ENCODE measurements at places on chromosomes 1 and 21.

DNA sequence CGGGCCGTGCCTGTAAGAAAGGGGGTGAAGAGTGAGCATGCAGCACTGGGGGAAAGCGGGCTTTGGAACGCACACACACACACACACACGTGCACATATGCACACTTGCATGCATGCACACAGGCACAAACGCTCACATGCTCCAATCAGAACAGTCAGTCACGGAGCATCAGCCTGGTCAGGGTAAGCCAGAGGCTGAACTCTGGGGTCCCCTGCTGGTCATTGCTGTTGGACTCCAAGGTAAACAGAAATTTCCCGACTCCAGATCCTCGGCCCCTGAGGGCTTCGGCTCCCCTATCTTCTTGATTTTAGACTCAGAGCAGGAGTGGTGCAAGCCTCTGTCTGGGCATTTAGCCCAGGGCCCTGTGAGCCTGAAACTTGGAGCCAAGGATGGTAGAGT lies 54.2 kb downstream of the SYT2 start:
- DNase-seq, result no peak

GRCh38 chr1:89347296-89347695 lies 16.6 kb upstream of the GBP6 start:
- DNase-seq, result no peak

GRCh38 chr1:62539028-62539447 lies 58.3 kb upstream of the ANGPTL3 start:
- no peak for DNase-seq

GRCh38 chr1:98032958-98033357 lies 112.1 kb upstream of the DPYD start:
- no peak for DNase-seq

DNA sequence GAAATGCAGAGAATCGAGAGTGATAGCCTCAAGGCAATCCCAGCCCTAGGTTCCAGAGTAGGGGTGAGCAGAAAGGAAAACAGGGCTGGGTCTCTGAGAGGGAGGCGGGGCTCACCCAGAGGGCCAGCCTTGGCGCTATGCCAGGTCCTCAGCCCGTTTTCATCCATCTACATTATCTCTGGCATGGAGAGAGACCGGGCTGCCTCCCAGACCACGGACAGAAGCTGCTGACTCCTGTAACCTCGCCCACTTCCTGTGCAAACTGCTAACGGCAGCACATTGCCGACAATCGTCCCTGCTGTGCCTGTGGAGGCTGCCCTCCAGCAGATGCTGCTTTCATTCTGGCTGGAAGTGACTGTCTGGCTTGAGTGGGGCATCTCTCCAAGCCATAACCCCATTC lies 569.1 kb downstream of the NPHP4 start:
- DNase-seq, result peak; percentile 43

DNA sequence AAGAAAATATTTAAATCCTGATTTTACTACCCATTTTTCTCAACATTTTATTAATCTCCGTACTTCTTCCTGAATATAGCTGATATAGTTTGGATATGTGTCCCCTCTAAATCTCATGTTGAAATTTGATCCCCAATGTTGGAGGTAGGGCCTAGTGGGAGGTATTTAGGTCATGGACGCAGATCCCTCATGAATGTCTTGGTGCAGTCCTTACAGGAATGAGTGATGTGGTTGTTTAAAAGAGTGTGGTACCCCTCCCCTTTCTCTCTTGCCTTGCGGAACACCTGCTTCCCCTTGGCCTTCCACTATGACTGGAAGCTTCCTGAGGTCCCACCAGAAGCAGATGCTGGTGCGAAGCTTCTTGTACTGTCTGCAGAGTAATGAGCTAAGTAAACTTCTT lies 17.5 kb downstream of the RNF115 start:
- no peak for DNase-seq

DNA sequence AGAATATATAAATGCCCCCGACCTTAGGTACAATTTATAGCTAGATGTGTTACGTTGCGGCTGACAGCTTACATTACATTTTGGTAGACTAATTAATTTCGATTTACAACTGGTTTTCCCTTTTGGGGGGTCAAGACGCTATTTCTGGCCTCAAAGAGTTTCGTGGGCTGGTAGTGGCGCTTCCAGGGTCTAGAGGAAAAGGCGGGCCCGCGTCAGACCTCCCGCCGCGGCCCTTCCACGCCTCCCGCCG lies 391 bp downstream of the IFT25 start:
- no peak for DNase-seq

DNA sequence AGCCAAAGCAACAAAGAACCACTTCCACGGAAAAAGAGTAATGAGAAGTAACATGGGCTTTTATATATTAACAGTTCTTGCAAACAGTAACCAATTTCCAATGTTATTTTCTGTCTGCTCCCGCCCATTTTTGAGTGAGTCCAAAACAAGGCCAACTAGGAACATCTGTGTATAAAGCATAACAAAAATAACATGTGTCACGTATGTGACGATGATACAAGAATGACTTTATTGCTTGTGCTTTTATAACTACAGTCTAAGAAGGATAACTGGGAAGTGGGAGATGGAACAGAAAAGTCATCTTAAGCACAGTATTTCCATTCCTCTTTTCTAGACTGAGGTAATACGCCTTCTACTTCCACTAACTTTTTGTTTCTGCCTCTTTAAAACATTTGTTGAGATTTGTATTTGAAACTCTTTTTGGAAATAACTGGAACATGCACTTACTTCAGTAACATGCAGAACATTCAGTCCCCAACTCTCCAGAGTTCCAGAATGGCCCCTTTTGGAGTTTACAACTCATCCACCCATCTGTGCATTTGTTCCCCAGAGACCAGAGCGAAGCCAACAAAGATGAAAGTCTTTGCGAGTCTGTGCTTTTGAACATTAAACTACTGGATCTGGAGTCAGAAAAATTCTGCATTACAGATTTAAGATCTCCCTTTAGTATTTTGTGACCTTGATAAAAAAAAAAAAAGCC lies 143.0 kb upstream of the ZRANB2 start:
- no peak for DNase-seq

DNA sequence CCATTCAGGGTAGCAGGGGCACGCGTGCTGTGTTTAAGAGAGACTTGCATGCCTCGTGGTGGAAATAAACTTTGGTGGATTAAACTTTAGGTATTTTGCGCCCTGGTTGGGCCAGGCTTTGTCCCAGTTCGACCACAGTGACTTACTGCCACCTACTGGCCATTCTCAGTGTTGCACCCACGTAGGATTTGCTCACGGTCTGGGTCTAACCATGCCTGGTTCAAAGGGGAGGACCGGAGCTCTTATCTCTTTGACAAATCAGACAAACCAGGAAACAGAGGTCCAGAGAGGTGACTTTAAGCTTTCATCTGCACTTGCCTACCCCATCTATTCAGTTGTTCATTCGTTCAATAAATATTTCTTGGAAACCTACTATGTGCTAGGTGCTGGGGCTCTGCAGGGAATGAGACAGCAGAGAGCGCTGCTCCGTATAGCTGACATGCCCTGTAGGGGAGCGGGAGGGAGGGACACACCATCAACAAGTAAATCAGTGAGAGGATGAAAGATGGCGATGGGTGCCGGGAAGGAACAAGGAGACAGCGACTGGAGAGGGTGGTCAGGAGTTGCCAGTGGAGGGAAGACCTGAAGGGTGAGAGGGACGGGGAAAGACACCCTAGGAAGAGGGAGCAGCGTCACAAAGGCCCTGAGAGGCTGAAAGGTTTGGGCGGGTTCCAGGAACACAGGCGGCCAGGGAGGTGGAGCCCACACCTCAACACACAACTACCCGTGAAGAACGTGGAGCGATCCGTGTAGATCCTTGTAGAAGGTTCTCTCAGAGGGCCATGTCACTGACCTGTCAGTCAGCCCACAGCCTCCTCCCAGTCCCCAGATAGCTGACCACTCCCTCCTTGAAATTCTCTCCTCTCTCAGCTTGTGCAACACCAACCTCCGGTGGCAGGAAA lies 27.2 kb upstream of the TINAGL1 start:
- peak; percentile 78 for DNase-seq

GRCh38 chr1:39684313-39684664 lies 6.9 kb downstream of the HPCAL4 start:
- DNase-seq, result no peak

GRCh38 chr1:45356186-45356585 lies 15.9 kb upstream of the MUTYH start:
- no peak for DNase-seq

- no peak for DNase-seq
Observed at GRCh38 chr1:110750562-110750961, 75.8 kb upstream of the KCNA3 start.

- DNase-seq, result no peak
Observed at GRCh38 chr1:87926131-87926830, 597.6 kb downstream of the LMO4 start.

DNA sequence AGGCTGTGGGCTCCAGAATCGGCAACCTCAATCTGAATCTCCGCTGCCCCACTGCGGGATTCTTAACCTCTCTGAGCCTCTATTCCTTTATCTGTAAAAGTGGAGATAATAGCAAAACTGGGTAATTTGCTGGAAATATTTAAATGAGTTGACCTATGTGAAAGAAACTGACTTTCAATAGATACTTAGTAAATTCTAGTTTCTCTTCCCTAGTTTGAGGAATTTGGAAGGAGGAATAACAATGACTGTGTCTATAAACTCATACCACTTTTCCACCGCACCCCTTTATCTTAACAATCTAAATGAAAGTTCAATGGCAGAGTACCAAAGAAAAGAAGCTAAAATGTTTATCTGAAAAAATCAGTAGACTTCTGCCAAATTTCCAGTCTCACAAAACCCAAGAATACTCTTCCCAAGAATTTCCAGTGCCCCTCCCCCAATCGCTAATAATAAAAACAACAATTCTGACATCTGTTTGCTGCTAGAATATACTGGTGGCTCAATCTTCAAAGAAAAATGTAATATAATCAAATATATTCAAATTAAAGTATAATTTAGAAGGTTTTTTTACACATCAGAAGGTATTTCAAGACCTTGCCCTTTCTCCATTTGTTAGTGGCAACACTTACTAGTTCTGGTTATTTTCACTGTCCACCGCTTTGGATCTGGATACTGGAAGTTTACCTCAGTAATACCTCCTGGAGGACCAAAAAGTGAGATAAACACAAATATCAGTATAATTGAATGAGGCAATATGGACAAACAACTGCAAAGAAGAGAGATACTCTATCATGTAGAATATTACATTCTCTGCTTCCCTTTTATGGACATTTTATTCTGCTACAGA lies 171.2 kb downstream of the LTN1 start:
- no peak for DNase-seq

DNA sequence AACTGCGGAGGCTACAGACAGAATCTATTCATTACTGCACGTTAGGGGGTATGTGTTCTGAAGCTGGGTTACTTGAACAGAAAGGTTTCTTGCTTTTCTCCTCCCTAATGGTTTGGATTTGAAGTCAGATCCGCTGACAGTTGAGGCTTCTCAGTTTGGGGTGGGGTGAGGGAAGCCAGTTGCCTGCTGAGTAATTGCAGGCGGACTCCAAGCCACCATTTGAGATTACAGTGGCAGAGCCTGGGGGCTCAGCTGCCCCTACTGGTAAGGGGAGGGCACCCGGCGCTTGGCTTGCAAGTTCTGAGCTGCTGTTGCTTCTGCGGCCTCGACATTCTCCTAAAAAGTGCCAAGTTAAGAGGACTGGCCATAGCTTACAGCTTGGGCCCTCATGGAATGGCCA lies 2.0 kb downstream of the GRHL3 start:
- DNase-seq, result no peak

- no peak for DNase-seq
Observed at GRCh38 chr1:157551694-157552693, at the start of gene FCRL5. Gene FCRL5, minus strand, starts transcription at chr1:157552515. Its CDS starts 153 bp downstream, at chr1:157552362.

GRCh38 chr1:33358114-33358794 lies 37.4 kb upstream of the A3GALT2 start:
- no peak for DNase-seq

- no peak for DNase-seq
Observed at GRCh38 chr1:110559157-110559556, 40.2 kb upstream of the KCNA10 start.

DNA sequence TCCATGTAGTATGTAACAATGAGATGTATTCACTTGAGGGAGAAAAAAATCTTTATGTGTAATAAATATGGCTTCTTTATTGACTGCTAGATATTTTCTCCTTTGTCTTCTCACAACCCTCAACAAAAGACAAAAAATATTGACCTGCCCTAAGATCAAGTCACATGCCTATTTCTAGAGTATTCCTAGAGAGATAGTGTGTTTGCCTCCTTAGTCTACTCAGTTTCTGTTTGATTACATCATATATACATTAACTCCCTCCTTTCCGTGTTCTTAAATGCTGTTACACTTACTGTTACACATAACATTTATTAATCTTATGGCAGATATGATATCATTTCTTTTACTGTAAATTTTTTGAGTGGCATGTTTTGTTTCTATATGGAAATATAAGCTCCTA lies 281.6 kb upstream of the RGS18 start:
- no peak for DNase-seq

- peak; percentile 88 for DNase-seq
Observed at GRCh38 chr21:42424914-42425541, 21.3 kb downstream of the UBASH3A start.

DNA sequence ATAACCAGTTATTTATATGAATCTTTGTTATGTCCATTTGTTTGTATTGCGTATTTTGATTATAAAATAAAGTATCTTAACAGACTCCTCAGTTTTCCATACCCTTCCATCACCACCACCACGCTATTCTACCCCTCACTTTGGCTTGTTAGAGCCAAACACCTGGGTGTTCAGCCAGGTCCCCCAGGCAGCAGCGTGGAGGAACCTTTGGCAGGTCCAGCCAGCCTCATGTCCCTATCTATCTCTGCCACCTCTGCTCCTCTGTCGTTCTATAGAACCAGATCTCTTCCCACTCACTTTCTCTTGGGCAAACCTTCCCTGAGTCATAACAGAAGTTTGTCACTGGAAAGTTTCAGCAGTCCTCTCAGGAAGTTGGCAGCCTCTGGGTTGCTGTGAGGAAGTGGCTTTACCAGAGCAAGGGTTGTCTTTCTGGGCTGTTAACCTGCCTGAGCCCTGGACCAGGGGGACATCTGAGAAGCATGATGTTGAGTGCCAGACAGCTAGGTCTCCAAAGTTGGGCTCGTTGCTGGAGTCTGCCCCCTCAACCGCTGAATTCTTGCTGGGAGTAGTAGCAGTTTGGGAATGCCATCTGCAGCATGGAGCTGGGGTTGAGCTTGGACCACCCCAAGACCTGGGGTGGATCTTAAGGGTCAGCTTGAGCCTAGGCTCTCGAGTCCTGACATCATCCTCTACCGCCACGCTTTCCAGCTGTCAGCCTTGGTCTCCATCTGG lies 996 bp upstream of the SH3BGRL3 start:
- no peak for DNase-seq

- DNase-seq, result no peak
Observed at GRCh38 chr21:15735409-15735808, 5.6 kb downstream of the USP25 start.

DNA sequence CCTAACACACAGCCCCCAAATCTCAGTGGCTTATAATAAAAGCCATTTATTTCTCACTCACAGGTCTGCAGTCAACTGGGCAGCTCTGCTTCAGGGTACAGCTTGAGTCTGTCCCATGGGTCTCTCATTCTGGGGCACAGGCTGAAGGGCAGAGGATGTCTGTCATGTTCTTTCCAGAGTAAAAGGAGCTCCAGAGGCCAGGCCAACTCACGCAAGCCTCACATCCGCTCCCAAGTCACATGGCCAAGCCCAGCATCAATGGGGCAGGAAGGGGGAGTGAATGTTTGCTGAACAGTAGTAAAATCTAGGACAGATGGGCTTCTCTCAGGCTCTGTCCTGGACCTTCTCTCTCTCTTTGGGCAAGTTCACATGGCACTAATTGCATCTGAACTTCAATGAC lies 7.1 kb upstream of the SSBP3 start:
- peak; percentile 45 for DNase-seq

- DNase-seq, result no peak
Observed at GRCh38 chr1:8082945-8083344, 56.8 kb upstream of the ERRFI1 start.
